ENCODE measurements at places on chromosomes 6 and 20.
A peak's percentile ranks its signal among the peaks of the same experiment; 100 is the strongest.

GRCh38 chr20:35270021-35270902 is 7.7 kb downstream of the MMP24OS start:
- DNase-seq: no peak

- DNase-seq: no peak
Observed at GRCh38 chr6:53858913-53859312, 64.1 kb downstream of the LRRC1 start.

DNA sequence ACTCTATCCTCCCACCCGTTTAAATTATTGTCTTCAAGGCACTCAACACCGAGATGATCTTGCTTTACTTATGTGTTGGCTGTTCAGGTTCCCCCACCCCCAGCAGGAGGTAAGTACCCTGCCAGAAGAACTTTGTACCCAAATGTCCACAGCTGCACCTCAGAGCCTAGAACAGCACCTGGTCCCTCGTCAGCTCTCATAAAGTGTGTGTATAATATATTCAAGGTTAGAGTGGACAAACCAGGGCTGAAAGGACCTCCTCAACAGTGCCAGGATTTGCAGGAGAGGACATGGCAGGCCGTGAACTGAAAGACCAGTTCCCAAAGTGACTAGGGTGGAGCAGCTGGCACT is 5.9 kb upstream of the CPXM1 start:
- DNase-seq: no peak

DNA sequence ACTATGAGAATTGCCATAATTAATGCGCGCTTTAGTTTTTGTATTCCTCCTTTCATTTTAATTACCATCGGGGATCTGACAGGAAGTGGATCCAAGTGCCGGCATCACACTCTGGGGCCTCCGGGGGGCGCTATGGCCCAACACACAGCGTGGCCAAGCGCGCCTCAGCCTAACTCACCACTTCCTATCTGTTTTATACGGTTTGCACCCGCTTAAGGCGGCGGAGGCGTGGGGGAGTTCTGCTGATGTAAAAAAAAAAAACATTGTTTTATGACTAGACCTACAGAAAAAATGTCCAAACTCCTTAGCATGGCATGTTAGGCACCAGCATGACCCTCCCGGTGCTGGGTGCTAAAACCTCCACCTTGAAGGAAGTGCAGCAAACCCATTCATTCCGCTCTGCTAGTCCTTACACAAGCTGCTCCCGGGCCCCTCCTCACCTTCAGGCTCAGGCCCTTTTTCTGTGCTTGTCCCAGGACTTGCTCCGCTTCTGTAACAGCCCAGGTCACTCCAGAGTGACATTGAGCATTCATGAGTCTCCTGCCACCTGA is 4.5 kb upstream of the EBF4 start:
- peak; percentile 18 for DNase-seq

DNA sequence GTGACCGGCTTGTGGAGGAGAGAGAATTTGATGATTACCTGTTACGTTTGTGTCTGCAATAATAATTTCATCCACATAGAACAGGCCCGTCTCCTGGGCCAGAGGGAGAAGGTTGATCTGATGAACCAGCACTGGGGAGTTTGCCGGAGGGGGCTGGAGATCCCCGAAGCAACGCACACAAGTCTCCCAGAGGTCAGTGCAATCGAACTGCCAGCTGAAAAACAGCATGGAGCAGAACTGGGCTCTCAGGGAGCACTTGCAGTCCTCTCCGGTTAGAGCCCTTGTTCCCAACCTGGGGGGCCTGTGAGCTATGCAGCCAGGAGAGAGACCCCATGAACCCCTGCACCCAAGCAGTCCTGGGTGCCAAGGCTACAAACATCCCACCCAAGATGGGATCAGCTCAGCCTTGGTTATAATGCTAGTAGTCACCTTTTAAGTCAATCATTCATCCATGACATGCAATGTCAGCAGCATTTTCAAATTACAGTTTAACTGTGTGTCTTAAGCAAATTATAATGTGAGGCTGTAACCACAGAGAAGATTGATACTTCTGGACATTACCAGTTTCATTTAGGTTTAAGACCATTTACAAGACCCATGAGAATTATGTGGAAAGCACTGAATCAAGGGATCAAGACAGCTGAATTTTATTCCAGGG is 34.2 kb downstream of the PKHD1 start:
- DNase-seq: no peak

DNA sequence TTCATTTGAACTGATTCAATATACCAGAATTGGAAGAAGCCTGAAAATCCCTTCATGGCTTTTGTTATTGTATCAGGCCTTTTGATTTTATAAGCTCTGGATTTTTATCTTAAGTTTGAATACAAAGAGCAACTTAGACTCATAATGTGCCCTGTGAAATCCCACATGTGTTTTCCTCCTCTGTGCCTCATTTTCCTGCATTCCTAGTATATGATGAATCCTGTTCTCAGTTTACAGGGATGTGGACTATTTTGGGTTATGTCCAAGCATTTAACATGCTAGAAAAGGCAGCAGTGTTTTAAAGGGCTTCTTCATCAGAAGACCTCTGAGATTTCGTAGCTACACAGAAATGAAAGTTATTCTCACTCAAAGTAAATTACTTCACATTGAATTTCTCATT is 455.0 kb downstream of the RFPL4B start:
- DNase-seq: peak; percentile 73

GRCh38 chr6:43774776-43775534 is 4.9 kb downstream of the VEGFA start:
- DNase-seq: peak; percentile 94

GRCh38 chr6:79607000-79607399 is 24.1 kb upstream of the SH3BGRL2 start:
- DNase-seq: no peak

GRCh38 chr6:145498425-145498824 is 236.9 kb downstream of the EPM2A start:
- DNase-seq: no peak

- no peak for DNase-seq
Observed at GRCh38 chr6:169092375-169092774, 161.3 kb downstream of the THBS2 start.

DNA sequence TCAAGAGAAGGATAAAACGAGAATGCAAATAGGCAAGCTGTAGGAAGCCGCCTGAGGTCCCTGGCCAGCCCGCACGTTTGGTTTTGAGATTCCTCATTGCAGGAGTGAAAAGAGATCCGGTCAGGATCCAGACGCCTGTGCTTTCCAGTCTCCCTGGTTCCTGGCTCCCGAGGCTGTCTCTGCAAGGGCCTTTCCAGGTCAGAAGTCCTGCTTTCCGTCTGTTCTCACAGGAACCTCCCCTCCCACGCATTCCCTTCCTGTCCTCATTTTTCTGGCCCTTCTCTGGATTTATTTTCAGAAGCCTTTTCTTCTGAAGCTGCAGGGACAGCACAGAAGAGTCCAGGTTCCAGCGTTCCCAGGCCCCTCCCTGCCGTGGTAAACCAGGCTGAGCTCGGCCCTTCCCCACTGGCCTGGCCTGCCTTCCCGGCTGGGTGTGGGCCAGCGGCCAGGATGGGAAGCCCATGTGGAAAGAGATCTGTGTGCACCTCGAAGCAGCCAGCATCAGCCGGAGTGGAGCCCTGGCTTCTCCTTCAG is 54.0 kb downstream of the TMEM242 start:
- DNase-seq: peak; percentile 64

DNA sequence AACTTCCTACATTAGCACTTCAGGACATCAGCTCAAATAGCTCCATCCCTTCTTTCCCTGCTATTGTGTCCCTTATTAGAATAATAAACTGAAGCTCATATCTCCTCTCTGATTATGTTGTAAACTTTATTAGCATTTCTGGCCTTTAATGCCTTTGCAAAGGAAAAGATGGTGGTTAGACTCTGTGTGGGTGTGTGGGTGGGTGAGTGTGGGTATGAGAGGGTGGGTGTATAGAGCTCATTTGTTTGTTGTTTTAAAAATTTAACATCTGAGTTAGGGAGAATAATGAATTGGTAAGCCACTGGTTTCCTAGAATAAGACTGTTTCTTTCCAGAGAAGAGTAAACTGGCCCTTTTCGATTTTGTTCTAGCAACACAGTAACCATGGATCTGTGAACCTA is 70.6 kb upstream of the L3MBTL3 start:
- no peak for DNase-seq

GRCh38 chr6:145723646-145724045 is 11.7 kb downstream of the EPM2A start:
- no peak for DNase-seq

DNA sequence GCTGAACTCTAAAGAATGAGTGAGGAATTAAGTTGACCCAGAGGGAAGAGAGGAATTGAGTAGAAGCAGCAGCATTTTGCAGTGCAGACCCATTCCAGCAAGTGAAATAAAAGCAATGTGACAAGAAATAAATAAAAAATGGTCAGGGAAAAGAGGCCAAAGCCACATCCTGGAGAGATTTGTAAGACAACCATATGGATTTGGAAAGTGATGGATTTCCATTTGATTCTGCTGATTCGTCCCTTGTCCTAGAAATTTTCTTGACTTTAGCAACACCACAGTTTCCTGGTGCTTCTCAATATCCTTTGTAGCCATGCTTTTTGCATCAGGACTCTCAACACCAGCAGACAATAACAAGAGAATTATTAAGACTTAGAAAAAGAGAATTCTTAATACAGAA is 29.8 kb downstream of the ANKEF1 start:
- no peak for DNase-seq

GRCh38 chr20:51220293-51220706 is 197.4 kb upstream of the KCNG1 start:
- DNase-seq: peak; percentile 67

DNA sequence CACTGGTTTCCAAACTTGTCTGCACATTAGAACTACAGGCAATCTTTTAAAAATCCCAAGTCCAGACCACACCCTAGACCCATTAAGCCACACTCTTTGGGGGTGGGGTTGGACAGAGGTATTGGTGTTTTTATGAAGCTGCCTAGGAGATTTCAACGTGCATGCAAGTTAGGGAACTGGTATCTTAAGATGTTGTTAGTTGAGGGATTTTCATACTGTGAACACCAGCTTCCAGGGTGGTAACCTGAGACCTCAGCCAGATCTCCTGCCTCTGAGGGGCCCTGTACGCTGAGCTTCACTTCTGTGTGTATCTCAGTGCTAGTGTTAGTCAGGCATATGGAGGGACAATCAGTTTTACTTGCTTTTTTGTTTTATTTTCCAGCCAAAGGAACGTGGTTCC is 138.0 kb downstream of the UTRN start:
- DNase-seq: no peak

- no peak for DNase-seq
Observed at GRCh38 chr20:2760952-2761305, 39.5 kb downstream of the CPXM1 start.

DNA sequence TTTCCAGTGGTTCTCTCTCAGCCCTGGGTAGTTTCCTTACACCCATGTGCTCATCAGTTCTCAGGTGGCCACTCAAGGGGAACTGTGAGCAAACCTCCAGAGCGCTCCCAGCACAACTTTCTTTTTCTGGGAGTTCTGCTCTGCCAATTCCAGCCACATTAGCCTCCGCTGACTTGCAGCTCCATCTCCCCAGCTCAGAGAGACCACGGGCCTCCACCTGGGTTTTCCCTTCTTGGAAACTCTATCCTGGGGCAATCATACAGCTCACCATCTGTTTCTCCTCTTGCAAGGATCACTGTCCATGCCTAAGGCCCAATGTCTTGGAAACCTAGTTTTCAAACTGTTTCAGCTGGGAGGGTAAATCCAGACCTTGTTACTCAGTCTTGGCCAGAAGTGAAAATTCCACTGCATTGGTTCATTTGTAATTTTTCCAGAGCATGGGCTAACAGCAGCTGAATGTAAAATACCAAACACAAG is 129.9 kb downstream of the EYA2 start:
- DNase-seq: peak; percentile 60

DNA sequence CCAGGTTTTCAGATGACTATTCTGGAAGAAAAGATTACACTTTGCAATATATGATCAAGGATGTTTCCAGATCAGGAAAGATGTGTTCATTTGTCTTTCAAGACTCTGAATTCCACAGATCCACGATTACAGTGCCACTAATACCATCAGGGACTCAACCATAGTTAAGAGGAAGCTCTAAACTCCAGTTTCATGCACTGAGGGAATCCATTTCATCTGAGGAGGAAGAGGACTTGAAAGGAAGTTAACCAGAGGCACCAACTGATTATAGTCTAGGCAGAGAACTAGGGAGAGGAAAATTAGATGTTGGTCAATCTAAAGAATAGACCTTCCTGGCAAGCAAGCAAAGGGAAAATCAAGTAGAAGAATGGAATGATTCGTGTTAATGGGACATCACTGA is 218.3 kb upstream of the PRDM1 start:
- DNase-seq: no peak

- no peak for DNase-seq
Observed at GRCh38 chr6:126232671-126233070, 107.2 kb upstream of the CENPW start.

DNA sequence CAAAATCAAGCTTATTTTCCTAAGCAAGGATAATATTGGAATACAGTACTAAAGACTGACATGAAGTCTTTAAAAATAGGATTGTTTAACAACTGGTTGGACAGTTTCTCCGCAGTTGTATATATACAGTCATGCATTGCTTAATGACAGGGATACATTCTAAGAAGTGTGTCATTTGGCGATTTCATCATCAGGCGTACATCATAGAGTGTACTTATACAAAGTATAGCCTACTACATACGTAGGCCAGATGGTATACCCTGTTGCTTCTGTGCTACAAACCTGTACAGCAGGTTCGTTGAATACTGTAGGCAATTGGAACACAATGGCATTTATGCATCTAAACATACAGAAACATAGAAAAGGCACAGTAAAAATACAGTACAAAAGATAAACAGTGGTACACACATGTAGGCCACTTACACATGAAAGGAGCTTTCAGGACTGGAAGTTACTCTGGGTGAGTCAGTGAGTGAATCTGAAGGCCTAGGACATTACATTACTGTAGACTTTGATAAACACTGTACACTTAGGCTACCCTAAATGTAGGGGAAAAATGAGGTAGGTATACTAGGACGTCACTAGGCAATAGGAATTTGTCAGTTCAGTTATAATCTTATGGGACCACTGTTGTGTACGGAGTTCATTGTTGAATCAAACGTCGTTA is 20.1 kb downstream of the HECA start:
- DNase-seq: no peak

DNA sequence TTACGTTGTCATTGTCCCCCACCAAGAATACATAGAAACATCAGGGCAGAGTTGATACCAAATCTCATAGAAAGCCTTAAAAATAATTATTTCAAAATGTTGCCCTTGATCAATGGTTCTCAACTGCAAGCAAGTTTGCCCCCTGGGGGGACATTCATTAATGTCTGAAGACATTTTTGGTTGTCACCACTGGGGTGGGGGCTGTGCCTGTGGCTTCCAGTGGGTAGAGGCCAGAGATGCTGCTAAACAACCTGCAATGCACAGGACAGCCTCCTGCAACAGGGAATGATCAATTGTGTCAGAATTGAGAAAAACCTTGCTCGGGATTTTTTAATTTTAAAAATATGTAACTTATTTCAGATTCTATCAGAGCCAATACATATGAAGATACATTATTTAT is 130.6 kb upstream of the DOK5 start:
- DNase-seq: no peak

DNA sequence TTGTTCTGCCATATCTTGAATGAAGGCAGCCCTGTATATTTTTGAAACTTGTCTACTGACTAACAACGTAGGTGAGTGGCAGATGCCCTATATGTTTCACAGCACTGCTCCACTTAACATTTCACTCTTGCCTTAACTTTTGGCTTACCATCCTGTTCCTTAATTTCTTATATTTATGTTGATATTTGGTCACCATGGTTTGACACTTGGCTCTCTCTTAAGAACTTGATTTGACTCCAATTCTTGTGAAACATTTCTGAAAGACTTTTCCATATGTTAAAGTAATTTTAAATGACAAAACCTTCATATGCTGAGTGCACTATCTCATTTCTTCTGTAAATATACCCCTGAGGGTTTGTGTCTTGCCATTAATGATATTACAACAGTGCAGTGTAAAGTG is 434.3 kb upstream of the IMPG1 start:
- DNase-seq: no peak

Data from AG08395 (cell line).